Activated gamma-delta T cell (primary cell): ENCODE measurements at places on chromosomes 7 and 10.

DNA sequence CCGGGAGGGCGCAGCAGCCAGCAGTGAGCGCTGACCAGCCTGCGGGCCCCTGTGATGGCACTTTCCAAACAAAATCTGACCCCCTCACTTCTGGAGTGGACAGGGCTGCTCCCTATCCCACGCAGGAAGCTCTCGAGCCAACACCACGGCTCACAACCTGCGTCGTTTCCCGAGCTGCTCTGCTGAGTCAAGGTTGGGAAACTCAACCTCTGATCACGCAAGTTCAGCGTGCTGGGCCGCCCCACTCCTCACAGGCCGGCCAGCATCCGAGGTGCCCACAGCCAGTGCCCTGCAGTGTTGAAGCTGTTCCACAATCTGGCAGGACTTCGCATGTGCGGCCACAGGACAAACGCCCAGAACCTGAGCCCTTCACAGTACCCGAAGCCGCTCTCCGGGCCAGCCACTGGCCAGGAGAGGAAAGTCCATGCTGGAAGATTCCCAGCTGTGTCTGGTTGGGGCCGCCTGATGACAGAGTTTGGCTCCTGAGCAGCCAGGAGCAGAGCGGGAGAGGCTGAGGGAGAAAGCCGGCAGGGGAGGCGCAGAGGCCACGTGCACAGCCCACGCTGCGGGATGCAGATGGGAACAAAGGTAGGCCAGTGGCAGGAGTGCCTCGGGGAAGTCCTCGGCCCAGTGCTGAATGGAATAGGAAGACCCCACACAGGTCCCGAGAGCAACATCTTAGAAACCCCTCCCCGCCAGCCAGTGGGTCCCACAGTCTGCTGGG lies 263.3 kb upstream of the TCERG1L start:
- DNase-seq: no peak

DNA sequence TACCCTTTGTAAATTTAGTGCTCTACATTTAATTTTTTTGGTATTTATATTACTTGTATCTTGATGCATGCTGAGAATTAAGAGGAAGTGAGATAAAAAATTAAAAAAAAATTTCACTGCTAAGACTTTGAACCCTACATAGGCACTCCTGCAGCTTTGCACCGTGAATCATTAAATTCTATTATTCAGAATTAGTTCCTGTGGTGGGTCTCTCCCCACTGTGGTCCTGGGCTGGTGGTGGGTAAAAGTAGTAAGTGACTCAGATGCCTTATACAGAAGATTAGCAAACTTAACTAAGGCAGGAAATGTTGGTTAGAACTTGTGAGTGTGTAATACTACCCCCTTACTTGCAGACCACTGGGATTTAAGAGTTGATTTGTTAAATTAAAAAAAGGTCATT lies 72.6 kb downstream of the AP3M1 start:
- no peak for DNase-seq

DNA sequence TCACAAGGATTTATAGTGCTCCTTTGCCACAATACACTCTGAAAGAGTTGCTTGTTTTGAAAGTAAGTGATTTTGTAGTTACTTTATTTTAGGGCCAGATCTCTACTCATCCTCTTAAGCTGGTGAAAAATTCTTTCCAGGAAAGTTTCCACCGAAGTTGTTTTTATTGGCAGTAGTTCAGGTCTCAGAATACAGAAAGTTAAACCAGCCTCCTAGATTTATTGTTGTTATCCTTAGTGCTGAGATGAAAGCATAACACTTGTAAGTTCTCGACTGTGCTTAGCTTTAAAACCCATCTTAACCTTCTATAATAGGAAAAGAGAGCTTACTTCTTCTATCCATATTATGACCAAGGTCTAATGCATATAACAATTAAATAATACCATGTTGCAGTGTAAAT lies 5.5 kb downstream of the AP3M1 start:
- no peak for DNase-seq

DNA sequence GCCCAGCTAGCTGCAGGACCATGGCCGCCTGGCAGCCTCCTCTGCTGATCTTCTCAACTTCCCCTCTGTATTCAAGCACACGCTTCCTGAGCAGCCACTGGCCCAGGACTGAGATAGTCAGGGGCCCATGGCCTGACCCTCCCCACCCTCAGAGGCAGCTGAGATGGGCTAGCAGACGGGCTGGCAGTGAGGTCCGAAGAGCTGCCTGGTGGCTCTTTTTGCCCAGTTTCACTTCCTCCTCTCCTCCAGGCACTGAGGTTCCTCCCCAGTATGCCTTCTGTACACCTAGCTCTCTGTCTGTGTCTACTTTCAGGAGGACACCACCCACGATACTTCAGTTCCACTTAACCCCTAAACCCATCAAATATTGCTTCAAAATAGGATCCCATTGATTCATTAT lies 395.6 kb downstream of the TNS3 start:
- DNase-seq: no peak

DNA sequence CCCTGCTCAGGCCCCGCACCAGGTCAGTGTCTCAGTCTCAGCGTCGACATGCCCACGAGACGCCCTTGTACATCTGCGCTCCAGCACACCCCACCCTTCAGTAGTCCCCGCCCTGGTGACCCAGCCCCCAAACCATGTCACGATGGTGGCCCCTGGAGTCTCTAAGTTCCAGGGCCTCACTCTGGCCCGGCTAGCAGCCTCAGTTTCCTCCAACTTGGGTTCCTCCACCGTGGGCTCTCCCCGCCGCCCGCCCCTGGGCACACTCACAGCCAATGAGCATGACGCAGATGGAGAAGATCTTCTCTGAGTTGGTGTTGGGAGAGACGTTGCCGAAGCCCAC lies 27.0 kb downstream of the KCNH2 start:
- DNase-seq: no peak

DNA sequence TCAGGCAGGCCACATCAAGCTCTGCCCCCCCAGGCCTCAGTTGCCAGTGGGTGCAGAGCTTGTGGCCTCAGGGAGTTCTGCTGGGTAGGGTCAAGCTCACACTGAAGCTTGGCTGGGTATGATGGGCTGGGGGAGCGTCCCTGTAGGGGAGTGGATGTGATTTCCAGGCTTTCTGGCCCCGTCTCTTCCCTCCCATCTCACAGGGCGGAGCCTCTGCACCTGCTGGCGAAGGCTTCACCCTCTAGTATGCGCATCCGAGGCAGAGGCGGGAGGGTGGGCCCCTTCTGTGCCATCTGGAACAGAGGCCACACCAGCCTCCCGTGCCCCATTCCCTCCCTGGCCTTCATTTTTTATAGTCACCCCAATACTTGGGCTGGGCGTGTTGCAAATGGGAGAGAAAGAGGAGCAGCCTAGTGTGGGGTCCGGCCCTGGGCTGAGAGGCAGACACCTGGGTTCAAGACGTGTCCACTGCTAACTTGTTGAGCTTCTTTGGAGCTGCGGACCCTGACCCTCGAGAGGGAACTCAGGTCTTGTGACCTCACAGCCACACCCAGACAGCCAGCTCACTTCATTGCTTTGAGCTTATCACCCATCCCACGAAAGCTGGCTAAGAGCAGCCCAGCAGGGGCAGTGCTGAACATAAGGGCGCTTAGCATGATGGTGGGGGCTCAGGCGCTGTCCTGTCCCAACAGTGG lies 2.3 kb downstream of the AQP1 start:
- no peak for DNase-seq

DNA sequence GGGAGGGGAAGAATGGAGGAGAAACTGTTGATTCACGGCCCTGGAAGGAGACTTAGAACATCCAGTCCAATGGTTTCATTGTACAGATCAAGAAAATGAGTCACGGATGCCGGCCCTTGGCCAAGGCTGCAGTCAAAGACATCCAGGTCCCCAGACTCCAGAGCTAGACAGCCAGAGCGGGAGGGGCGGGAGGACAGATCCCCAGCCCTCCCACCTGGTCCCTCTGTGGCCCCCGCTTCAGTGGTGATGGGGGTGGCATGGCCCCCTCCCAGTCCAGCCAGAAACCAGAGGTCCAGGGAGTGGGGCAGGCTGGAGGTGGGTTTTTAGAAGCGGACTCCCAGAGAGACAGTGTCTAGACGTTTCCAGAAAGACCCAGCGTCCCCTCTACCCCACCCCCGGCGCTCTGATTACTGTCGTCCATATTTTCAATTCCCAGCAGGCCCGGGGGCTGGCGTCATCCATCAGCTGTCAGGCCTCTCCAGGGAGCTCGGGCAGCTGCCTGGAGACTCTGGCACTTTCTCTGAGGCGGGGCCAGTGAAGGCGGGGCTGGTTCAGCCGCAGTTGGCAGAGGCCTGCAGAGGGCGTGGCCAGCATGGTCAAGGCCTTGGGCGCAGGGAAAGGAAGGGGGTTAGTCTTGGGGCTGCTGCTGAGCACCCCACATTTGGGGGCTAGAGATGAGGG lies 8.0 kb upstream of the HSPB1 start:
- no peak for DNase-seq

DNA sequence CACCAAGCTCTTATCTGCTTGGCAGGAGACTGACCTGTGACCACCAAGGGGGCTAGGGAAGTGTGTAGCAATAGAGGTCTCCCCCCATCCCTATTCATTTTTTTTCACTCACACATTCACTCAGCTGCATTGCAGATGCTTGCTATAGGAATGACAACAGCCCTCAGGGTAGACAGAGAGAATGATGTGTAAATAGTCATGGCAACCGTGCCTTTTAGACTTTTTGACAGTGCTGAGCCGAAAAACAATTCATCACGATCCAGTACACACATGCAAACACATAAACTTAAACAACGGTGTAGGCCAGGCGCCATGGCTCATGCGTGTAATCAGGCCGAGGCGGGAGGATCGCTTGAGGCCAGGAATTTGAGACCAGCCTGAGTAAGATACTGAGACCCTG lies 7.6 kb upstream of the ELN start:
- DNase-seq: no peak

DNA sequence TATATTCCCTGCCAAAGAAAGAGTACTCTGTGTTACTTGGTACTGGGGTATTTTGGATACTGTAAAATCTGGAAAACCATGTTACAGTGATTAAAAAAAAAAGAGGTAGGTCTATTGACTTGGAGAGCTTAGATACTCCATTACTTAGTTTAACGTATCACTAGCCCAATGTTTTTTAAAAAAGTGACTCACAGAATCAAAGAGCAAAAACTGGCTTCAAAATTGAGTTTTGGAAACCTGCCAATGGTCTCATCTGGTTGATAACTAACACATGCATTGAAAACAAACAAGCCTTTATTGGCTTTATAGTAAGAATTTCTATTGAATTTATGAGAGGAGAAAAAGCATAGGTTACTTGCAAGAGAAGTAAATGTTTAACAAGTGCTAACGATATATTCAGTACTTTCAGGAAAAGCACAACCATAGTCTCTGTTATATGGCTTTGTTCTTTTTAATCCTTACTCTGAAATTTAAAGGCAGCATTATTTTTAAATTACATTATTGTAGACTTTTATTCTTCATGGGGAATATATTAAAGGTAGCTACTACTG lies 563.3 kb upstream of the SORCS1 start:
- no peak for DNase-seq

GRCh38 chr7:49911909-49912308 lies 138.5 kb downstream of the VWC2 start:
- no peak for DNase-seq

- DNase-seq: no peak
Observed at GRCh38 chr10:63636812-63637211, 115.6 kb downstream of the REEP3 start.

DNA sequence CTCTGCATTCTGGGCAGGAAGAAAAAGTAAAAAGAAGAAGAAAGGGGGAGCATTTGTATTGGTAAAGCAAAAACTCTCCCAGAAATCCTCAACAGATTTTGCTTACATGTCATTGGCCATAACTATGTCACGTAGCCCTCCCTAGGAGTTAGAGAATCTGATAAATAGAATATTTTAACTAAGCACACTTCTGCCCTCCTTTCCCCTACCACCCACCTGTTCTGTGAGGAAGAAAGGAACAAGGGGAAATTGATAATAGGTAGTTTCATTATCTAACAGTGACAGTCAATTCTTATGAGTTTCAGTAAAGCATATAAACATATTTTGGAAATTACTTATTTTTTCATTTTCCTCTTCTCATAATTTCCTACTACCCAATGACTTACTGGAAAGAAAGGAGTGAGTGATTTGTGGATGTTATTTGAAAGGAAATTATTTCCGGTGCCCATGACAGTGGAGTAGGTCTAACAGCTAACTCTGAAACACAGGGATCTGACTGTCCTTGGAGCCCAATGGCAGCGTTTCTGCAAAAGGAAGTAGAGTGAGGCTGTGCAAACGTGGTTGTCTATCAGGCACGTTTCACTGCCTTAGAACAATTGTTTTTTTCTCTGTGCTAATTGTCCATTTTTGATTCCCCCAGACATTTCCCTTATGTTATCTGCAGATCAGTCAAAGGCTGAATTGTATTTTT lies 128.6 kb upstream of the MDFIC start:
- no peak for DNase-seq

DNA sequence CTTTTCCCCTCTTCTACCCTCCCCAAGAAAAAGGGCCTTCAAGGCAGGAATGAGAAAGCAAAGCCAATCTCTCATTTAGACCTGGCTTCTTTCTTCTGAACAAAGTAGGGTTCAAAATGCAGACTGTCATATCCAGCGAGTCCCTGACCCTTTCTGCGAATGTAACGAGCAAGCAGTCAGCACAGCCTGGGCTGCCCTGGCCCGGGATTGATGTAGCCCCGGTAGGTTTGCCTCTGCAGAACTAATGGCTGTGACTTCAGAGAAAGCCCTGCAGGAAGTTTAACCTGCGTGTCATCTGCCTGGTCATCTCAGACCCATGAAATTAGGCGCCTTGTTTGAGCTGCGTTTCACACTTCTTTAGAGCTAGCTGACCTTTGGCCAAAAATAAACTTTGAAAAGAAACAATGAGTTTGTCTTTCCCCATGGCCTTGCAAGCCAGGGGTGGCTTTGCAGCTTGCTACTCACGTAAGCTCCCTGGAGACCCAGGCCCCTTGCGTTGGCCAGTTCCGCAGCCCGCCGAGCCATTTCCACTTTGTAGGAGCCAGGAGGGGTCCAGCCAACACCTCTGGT lies 36.4 kb downstream of the HABP2 start:
- no peak for DNase-seq

DNA sequence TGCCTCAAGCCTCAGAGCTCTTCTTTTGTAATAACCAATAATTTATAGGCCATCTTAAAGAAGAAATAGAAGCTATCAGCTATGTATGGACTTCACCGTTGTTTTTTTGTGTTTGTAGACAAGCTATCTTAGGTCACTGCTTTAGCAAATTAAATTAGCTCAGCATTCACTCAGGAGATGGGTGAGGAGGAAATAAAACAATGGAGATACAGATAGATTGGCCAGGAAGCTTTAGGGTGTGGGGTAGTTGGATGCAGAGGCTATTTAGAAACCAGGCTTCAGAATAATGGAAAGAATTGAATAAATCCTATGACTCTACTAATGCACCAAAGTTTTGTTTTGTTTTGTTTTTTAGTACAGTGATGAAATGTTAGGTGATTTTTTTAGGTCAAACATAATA lies 66.1 kb downstream of the MDFIC start:
- no peak for DNase-seq

GRCh38 chr10:3636356-3637181 lies 148.4 kb downstream of the KLF6 start:
- DNase-seq: no peak

DNA sequence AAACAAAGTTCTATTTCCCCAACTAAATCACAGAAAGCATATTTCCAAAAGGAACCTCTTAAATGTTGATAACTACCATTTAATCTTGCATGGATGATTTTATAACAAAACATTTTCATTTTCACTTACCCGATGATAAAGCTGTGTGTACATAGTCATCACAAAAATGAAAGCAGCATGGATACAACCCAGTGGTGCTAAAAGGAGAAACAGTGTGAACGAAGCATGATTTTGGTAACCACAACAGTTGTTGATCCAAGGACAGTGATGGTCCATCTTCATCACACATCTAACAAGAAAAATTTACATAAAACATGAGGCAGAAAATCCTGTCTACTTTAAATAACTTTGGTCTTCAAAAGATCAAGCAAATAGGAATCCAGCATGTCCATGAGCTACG lies 4.7 kb downstream of the ZDHHC6 start:
- no peak for DNase-seq
